ENCODE measurements at places on chromosomes 2 and 18.

- DNase-seq: no peak
Observed at GRCh38 chr2:99770876-99771275, 281.1 kb upstream of the REV1 start.

GRCh38 chr2:20390524-20391123, 40.0 kb upstream of the PUM2 start:
- no peak for DNase-seq

GRCh38 chr2:85503168-85503850, 35.7 kb upstream of the MAT2A start:
- DNase-seq: no peak

- DNase-seq: no peak
Observed at GRCh38 chr2:67295851-67296250, 101.3 kb upstream of the ETAA1 start.

GRCh38 chr18:56959120-56959519, 187.8 kb upstream of the BOD1L2 start:
- no peak for DNase-seq

GRCh38 chr2:73825408-73825807, 3.4 kb upstream of the STAMBP start:
- no peak for DNase-seq

DNA sequence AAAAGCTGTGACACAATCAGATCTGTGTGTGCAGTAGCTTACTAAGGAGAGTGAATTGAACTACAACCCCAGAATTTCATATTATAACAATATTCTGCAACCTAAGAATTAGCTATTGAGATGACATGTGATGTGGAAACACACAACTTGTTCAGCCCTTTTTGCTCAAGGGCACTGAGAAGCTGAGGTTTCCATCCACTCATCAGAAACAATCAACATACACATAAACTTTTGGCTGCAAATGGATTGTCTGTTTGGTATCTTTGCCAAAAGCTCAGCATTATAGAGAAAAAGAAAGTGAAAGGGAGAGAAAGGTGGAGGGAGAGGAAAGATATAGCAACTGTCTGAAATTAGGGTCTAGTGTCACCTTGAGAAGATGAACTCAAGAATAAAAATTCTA, 117.2 kb upstream of the KLF7 start:
- no peak for DNase-seq

DNA sequence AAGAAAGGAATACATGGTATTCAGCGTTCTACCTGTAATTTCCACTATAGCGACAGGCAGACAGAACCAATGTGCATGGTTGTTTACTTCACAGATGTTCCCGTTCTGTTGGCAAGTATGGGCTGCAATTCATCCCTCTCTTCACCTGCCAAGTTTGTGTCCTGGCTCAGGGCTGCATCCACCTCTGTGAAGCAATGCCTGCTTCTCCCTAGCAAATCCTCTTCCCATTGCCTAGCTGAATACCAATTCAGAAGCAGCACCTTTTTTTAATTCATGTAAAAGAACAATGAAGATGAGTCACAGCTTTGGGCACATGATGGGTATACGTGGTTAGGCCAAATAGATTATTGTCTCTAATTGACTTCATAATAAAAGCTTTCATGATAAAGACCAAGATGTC, 54.7 kb upstream of the LRATD1 start:
- DNase-seq: no peak

DNA sequence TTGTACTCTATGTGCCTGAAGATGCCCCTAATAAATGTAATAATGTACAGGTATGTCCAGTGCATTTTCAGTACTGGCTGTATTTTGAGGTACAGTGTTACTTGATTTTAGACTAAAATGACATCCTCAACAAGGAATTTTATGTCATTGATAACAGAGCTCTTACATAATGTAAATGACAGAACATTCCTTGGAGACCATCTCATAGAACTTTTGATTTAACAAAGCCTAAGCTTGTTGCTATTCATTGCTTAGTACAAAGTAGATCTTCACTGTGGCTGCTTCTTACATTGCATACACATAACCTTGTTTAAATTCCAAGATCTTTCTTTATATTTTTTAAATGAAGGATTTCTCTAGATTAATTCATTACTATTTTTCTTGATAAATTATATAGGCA, 24.1 kb downstream of the DYNC1I2 start:
- DNase-seq: no peak

- DNase-seq: no peak
Observed at GRCh38 chr2:168626096-168626495, 170.0 kb downstream of the CERS6 start.

DNA sequence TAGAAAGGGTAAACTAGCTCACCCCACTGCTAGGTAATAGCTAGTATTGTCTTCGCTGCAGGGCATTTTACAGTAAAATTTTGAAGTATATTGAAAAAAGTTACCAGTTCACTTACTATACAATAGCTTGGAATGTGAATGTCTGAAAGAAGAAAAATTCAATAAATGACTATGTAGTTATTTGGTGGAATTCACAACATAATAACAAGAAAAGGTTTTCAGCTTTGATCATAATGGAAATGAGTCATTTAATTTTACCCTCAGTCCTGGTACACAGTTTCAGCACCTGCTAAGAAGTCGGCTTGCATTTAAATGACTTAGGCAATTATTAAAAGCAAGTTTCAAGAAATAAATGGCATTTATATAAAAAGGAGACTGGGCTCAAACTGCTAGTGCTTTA, 90.4 kb downstream of the NUP35 start:
- no peak for DNase-seq

DNA sequence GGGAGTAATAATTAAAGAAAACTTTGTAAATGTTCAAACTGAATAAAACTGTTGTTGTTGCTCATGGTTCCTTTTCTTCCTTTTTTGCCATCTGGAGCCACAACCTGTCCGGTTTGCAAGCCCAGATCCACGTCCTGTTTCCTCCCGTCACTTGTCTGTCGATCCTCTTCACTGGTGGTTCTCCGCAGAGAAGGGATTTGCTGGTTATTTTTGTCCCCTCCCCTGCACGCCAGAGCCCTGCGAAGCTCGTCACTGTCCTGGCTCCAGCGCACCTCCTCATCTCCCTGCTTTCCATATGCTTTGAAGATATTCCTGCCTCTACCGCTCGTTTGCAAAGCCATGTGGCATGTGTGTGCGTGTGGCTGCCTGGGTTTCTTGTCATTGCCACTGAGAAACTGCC, 461.4 kb downstream of the RNF144A start:
- DNase-seq: no peak

DNA sequence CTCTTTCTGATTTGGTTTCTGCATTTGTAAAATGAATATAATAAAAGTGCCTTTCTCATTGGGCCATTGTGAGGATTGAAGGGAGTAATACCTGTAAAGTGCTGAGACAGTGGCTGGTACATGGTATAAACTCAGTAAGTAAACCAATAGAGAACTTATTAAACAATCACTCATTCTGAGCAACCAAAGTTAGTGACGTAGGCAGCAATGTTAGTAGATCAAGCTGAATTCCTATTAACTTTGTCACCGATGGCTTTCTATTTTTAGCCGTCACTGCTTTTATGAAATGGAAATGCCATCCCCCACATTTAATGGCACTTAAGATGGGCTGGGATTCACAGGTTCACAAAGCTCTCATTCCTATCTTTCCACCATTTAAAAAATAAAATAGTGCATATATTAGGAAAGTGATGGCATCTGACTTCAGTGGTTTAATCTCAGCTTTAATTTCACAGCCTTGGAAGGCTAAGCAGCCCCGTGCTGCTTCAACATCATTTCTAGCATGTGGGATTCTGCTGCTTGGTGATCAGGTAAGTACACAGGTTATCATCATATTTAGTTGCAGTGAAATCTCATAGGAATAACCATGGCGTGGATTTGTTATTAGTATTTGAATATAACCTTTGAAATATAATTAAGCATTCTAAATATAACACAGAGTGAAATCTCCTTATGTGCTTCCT, 17.6 kb upstream of the PPP4R1 start:
- no peak for DNase-seq

DNA sequence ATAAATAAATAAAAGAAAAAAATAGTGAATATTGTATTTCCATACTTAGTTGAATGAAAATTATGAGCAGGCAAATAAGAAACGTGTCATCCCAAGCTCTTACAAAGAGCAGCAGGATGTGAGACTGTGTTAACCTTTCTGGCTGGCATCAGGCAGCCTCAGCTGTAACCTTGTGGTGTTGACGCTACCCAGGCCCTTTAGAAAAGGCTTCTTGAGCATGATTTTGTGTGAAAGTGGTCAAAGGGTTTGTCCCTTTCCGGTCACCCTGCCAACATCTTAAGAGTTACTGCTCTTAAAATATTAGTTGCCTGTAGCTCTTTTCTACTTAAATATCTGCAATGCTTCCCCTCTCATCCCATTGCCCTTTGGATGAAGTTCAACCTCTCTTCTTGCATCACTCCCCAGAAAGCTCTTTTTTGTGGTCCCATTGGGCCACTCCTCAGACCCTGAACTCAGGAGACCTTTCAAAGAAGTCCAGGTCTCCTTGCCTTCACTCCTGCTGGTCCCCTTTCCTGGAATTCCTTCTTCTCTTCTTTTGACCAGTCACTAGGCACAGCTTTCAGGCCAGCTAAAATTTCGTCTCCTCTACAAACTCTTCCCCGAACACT, 35.0 kb downstream of the RHOB start:
- no peak for DNase-seq

DNA sequence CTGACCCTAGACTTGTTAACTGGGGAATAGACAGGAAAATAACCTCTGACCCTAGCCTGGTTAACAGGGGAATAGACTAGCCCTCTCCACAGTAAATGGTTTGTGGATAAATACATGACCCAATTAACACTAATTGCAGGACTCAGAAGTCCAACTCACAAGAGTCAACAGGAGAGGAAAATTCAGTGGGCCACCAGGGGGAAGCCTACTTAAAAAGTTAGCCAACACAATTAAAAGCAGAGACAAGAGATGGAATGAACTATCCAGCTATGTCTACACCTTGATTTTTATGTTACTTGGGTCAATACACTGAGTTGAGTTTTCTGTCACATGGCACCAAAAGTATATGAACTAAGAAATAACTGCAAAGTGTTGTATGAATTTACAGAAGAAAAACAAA, 158.8 kb upstream of the SLC39A10 start:
- peak; percentile 17 for DNase-seq

DNA sequence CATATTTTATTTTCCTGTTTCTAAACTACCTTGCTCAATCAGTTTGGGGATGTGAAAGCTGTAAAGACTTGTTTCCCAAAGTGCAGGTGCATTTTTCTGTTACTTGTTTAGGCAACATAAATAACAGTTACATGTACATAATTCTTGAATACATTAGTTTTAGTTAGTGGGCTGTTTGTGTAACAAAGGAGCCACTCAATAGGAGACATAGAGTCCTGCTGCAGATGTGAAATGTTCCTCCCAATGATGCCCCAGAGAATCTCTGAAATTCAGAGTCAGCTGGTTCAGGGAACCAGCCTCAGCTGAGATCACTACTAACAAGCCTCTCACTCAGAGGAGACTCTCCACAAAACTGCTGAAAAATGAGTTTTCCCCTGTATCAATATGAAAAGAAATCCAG, 91.5 kb upstream of the TWSG1 start:
- no peak for DNase-seq

- no peak for DNase-seq
Observed at GRCh38 chr2:218387369-218388194, 5.5 kb downstream of the SLC11A1 start.

DNA sequence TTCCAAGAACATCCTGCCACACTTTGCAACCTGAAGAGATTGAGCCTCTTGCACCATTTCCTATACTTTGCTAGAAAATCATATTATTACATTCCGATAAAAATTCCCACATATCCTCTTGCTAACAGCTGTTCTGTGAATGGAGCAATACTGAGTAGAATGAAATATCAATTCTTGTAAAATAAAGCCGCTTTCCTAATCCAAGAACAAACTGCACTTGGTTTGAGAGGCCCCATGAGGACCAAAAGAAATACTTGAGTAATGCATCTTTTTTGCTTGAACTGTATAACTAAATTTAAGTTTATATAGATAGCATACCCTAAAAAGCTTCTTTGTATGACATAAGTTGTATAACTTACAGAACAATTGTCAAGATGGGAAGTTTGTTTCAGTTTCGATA, 632.4 kb upstream of the SLC8A1 start:
- DNase-seq: no peak

DNA sequence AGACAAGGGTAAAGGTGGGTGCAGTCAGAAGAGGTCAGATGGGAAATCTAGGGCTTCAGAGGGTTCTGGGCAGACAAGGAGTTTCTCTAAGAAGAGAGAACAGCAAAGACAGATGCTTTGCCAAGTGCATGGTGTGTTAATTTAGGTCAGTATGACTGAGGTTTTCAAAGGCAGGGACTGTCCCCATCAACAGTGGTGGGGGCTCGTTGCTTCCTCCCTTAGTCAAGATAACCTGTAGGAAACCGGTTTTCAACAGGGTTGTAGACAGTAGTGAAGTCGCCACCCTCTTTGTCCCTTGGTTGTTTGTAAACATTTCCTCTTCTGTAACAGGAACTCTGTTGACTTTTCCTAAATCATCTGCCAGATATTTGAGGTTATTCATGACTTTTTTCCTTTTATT, 11.6 kb downstream of the RAB12 start:
- no peak for DNase-seq

- no peak for DNase-seq
Observed at GRCh38 chr2:109482361-109482861, 131.4 kb downstream of the SEPTIN10 start.

All from activated T-helper 1 cell treated with anti-CD3 and anti-CD28 coated beads, Interleukin-2, amount 50 U/mL, for 16 hours (primary cell).